ENCODE measurements at places on chromosomes 7 and 10.

DNA sequence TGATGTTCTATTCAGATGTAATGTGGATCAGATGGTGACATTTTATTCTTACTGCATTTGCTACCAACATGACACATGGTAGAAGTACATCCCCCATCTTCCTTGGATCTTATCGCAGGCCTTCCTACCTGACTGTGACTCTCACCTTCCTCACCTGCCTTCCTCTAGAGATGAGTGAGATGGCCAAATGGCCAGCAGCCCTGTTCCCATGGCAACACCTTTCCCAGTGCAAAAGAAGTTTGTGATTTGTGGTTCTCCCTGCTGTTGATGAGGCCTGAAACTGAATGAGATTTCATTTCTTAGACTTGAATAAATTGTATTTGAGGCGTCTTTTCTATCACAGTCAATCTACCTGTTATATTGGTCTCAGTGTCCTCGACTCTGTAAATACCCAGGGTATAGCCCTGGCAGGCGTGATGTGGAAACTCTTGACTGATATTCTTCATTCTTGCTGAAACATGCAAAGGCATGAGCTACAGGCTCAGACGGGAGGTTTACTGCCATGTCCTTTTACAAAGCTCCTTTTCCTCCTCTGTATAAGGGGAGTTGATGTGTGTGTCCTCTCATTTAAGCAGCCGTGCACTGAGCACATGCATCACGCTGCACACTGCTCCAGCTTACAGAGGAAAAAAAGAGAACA is 440.7 kb upstream of the AKR1E2 start:
- no peak for DNase-seq

DNA sequence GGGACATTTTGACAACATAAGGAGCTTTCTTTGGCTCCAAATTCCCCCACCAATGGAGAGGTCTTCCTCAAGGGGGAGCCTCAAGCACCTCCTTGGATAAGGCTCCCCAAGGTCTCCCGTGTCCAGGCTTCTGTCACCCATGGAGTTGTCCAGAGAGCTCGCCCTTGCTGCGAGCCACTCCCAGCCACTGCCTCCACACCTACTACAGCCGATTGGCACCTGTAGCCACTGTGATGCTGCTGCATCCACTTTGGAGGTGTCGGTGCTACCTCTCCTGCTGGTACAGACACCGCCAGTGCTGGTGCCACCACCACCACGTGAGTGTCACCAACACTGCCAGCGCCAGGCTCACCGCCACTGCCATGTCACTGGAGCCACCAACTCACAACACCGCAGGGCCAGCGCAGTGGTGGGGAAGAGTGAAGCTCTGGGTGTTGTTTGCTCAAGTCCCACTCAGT is 22.1 kb upstream of the ENO4 start:
- DNase-seq = no peak

- DNase-seq = no peak
Measured at GRCh38 chr10:56844978-56845529, 484.0 kb upstream of the ZWINT start.

GRCh38 chr7:95578299-95578855 is 17.9 kb downstream of the PDK4 start:
- DNase-seq = no peak

- DNase-seq = no peak
Measured at GRCh38 chr10:43380610-43381222, 9.3 kb downstream of the FXYD4 start.

GRCh38 chr10:91879515-91880170 is 29.6 kb downstream of the FGFBP3 start:
- DNase-seq = no peak

DNA sequence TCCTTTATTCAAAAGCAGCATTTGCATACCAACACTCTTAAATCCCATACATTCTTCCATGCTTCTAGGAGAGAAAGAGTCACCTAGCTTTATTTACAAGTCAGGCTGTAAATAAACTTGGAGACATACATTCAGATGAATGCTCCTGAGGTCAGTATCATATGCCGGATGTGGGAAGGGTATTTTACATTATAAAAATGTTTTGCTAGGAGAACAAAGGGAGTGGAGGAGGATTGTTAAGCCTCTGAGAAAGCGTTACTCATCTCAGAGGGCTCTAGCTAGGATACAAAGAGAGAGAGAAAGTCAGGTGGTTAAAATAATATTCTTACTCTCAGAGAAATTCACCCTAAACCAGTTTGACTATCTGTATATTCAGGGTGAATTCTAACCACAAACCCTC is 300.9 kb upstream of the NPSR1 start:
- no peak for DNase-seq

DNA sequence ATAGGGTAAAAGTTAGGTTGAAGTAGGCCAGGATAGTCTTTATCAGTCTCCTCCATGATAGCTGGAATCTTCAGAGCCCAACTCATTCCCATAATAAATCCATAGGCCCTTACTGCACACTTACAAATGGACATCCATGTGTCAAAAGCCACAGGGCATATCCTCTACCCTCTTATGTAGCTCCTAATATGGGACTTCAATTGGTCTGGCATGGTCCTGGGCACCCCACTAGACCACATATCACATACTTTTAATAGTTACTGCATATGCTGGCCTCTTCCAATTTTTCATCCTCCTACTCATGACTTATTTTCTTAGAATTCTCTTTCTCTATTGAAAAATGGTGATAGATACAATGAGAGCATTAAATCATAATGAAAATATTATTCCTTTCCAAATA is 169.3 kb downstream of the MAGI2 start:
- DNase-seq = peak; percentile 73

GRCh38 chr7:155494551-155494950 is 36.6 kb downstream of the EN2 start:
- DNase-seq = no peak

- DNase-seq = no peak
Measured at GRCh38 chr7:84949501-84949900, 237.4 kb downstream of the SEMA3D start.

DNA sequence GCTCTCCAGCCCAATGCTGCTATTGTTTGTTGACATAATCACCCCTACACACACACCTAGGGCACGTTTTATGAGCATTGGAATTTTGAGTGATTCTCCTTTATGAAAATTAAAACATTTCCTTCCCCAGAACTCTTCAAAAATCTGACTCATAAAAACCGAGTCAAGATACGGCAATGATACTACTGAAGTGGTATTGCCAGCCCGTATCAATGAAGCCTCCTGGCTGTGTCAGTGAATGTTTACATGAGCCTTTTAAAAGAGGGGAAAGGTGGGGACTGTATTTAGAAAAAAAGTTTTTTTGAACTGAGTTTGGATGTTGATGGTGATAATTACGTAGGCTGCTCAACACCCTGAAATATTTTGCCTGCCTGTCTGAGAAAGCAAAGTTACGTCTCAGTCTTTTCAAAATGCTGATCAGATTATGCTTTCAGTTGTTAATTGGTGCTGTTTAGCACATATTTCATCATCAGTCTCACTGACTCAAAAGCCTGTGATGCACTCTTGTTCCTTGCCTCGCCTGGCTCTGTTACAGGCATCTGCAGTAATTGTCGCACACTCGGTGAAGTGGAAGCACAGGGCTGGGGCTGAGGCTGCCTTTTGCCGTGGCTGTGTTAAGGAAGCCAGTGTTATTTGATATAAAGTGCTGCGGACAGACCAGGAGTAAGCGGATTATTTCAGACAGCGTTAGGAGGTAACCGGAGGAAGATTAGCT is 157.4 kb upstream of the TCF7L2 start:
- DNase-seq = peak; percentile 34

- DNase-seq = no peak
Measured at GRCh38 chr10:70074165-70074564, 21.5 kb downstream of the MACROH2A2 start.

DNA sequence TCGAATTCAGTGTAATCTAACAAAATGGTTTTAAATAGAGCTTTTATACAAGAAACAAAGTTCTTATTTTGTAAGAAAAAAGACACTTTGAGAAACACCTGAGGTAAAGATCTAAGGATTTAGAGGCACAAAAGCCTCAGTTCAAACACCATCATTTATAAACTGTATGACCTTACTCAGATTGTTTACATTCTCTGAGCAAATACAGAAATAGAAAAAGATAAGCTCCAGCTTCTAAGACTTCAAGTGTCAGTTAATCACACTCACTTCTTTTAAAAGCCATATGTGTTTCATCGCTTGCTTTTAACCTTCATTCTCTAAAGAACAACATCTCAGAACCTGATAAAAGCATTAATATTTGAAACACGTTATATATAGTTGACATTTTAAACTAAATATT is 27.9 kb downstream of the CADPS2 start:
- no peak for DNase-seq

DNA sequence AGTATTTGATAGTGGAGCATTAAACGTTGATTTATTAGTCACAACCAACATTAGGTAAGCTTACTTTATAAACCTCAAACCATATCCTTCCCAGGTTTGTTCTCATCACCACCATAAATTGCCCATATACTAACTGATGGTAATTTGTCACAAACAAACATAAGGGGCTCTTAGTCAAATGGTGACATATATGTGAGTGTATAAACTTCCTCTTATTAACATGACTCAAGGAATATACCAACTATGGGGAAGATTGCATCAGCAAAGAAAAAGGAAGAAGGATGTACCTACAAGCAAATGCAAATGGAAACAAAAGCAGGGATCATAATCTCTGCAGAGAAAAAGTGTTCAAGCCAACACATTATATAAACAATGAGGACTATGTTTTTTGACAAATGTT is 418.2 kb upstream of the AKR1E2 start:
- DNase-seq = peak; percentile 67

DNA sequence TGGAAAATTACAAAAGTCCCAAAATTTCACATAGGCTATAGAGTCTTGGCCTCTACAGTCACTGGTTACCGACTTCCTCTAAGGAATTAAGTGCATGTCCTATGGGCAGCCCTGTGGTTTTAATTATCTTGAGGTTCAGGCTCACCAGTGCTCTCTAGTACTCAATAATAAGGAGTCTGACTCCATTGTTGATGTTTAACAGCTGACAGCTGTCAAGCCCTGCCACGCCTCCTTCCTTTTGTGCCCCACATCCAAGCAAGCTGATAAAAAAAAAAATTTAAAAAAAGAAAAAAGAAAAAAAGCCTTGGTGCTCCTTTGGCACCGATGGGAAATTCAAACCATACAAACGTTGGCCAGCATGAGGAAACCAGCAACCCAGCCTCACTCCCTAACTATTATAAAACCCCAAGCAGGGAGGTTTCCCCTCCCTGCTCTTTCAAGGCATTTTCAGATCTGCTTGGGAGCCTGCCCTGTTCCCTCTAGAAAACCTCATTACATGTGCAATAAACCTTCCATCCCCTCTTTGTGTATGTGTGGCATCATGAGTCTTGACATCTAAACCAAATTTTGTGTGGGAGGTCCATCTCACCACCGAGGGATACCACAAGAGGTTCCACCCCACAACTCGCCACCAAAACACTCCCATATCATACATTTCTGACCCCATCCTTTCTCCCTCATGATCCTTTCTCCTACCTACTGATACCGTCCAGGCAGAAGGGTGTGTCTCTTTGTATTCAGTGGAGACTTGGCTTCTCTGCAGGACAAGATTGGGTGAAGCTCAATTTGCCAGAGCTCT is 70.9 kb upstream of the CCDC71L start:
- no peak for DNase-seq

DNA sequence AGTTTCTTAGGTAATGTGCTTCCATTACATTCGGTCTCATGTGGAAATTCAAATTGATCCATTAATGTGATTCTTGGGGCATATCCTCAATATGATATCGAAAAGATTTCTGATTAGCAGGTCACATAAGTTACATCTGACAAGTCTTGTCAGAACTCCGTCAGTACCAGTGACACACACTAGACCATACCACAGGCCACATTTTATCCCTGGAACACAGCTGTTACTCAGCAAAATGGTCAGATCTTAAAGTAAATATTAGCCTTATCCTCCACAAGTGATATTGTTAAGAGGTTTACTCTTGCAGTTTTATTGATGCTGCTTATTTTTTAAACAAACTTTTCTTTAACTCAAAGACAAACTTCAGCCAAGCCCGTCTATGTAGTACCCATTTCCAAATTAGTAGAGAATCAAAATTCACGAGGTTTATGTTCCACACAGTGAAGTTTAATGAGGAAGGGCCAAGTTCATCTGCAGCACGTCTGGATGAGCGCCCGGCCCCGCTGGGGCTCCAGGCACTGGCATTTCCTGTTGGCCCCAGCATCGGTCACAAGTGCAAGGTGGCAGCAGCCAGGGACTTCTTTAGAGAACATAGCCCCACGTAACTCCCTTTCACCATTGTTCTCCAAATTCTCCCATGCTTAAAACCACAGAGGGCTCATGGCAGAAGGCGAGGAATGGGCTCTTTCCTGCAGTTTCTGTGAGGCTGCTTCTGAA is 132.2 kb downstream of the VIPR2 start:
- DNase-seq = no peak

- DNase-seq = peak; percentile 82
Measured at GRCh38 chr10:44310762-44311562, 73.9 kb downstream of the CXCL12 start.

DNA sequence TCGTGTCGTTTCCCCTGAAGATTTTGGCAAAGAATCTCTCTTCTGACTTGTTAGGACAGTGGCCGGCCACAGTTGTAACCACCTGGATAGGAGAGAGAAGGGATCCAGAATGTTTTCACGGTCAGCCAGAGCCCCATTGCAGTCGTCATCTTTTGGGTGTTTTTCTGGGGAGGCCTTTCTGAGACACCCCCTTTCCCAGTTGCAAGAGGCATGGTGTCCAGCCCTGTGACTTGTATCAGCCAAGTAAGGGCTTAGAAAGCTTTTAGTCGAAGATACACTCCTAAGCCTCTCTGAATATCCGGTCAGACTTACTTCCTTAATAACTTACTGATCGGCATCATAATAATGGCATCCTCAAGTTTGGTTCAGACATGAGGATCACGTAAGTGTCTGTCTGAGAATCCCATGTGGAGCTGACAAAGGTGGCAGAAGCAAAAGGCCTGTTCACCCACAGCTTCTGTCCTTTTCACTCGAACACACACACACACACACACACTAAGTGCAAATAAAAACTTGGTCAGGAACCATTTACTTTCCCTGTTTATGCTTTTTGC is 435.7 kb upstream of the GALNT17 start:
- peak; percentile 33 for DNase-seq

DNA sequence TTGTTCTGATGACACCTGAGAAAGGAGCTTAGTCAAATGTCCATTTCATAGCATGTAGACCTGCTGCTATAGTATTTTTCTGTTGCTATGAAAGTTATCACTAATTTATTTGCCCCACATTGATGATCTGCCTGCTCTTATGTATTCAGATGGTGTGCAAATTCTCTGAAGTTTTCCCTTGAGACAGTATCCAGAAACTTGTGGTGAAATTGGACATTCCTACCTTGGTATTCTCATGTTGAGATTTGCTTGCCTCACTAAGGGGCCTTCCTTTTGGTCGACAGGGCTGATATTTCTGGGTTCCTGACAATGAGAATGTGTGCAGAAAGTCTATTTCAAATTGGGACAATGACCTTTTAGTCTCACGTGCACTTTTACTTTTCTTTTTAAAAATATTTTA is 253.2 kb upstream of the FZD8 start:
- no peak for DNase-seq

- no peak for DNase-seq
Measured at GRCh38 chr10:29828956-29829355, 194.2 kb upstream of the SVIL start.

GRCh38 chr10:49748006-49748405 is 14.1 kb downstream of the OGDHL start:
- DNase-seq = no peak

GRCh38 chr10:124385627-124386185 is 33.0 kb downstream of the OAT start:
- no peak for DNase-seq

- DNase-seq = no peak
Measured at GRCh38 chr10:73810358-73810734, 1.1 kb downstream of the NDST2 start.

- no peak for DNase-seq
Measured at GRCh38 chr7:156504687-156505545, 135.7 kb upstream of the RNF32 start.

All from EL (cell line).